ENCODE measurements at places on chromosomes 5 and 9.
A peak's percentile ranks its signal among the peaks of the same experiment; 100 is the strongest.

DNA sequence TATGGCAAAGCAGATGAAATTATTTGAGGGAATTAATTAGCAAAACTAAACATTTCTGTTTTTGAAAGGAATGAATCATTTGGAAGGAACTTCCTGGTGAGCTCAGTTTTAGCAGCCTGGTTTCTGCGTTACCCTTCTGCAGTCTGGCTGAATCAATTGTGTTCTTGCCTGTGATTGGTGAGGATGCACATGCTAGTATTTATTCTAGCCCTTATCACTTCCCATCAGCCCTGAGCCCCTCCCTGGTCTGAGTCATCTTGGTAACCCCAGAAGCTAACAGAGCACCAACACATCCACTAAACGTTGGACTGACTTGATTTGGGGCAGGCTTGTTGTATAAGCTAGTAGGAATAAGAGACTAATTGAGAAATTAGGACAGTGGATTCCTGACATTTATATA lies 6.6 kb downstream of the TJP2 start:
- peak; percentile 69 for DNase-seq

DNA sequence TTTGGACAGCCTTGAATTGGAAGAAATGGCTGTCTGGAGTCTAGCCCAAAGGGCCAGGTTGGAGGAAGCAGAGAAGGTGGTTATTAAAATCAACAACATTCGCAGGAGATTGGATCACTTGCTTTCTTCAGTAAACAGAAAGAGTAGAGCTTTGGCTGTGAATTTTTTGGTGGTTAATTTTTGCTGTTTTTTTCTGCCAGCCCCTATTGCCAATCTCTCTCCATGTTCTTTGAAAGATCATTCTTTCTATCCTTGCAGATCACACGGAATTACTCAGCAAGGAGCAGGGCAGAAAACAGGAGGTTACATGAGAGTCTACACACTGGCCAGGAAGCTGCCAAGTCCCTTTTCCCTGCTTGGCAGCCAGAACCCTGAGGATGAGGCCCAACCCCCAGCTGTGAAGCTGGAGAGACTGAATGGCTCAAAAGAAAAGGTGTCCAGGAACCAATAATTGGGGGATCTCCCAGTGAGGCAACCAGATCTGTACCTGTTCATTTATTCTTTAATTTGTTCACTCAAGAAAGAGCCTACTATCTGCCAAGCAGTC lies 13.0 kb downstream of the GLRX start:
- no peak for DNase-seq

- no peak for DNase-seq
These were observed 16.6 kb upstream of the DCAF12 start for GRCh38 chr9:34143116-34143515.

DNA sequence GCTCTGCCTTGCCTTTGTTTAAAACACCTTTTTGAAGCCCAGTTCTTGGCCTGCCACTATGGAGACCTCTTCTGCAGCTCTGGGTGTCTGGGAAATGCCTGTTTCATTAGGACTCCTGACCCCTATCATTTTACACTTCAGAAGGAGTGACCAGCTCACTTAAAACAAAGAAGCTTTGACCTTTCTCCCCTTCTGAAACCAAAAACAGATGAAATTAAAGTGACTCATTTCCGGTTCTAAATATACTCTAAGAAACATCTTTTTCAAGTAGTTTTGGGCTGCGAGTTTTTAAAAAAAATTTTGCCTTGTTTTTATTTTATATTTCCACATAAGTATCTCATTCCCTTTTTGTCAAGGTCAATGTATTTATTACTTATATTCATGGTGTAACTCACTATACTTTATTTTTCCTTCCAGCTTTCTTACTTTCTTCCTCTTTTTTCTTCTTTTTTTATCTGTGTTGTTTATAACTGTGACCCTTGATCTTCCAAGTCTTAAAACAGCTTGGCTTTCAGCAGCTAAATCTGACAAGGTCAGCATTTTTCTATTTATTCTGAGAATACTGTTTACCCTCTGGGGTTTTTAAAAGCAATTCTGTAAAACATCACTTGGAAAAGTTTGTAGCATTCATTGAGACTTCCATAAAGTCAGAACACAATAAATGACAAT lies 672.9 kb downstream of the NR2F1-AS1 start:
- DNase-seq: no peak

GRCh38 chr9:136204838-136205706 lies at the start of gene LHX3:
Gene LHX3 (minus strand): TSS chr9:136205128. CDS start chr9:136205012, 116 bp downstream.
- DNase-seq: no peak

- peak; percentile 33 for DNase-seq
These were observed 76.9 kb downstream of the CDH6 start for GRCh38 chr5:31270396-31270795.

GRCh38 chr9:70427161-70427945 lies 12.9 kb upstream of the KLF9 start:
- no peak for DNase-seq

GRCh38 chr5:40402007-40402364 lies 277.7 kb upstream of the PTGER4 start:
- DNase-seq: peak; percentile 55

DNA sequence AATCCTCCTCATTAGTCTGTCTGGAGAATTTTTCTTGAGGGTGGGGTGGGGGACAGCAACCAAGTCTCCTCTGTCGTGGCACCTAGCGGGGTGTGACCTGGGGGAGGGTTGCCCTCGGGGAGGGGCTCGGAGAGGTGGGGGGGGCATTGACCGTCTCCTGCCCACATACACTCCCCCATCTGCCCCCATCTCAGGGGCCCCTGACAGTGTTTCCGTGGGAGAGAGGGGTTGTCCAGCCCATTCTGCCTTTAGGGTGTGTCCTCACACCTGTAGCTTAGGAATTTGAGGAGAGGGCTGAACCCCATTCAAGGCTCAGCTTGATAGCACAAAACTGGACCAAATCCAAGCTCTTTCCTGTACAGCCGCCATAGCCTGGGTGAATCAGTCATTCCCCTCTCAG lies 5.9 kb upstream of the CXXC5 start:
- DNase-seq: no peak

- DNase-seq: peak; percentile 27
These were observed 2.2 kb downstream of the COL23A1 start for GRCh38 chr5:178587763-178588611.

DNA sequence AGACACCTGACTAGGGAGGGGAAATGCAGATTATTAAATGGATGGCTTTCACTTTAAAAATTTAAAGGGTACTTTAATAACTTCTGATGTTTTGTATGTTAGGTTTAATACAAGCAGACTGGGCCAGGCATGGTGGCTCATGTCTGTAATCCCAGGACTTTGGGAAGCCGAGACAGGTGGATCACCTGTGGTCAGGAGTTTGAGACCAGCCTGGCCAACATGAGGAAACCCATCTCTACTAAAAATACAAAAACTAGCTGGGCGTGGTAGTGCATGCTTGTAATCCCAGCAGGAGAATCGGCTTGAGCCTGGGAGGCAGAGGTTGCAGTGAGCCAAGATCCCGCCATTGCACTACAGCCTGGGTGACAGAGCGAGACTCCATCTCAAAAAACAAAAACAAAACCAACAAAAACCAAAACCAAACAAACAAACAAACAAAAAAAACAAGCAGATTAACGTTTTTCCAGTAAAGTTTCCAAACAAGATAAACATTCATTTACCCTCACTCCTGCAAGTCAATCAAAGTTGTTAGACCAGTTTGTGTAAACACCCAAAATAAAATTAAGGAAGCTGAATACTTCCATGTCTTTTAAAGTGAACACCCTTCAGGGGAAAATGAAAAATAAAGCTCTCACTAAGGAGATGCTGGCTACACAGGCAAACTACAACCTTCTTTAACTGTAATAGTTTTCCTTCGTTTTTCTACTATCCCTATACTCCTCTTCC lies 14.1 kb downstream of the ETF1 start:
- no peak for DNase-seq

DNA sequence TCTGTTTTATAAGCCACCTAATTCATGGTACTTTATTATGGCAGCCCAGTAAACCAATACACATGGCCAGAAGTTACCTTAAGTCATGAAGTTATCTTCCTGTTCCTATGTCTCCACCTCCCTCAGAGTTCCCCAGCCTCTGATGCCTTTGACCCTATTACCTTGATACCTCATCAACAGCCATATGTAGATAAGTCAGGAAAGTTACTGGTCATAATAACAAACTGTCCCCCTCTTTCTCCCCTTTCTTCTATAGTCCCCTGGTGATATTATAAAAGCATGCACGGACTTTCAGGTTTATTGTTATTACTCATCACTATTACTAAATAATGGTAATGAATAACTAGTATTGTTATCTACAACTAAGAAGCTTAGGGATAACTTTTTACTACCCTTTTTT lies 168.9 kb upstream of the FER start:
- DNase-seq: no peak

- DNase-seq: peak; percentile 84
These were observed 106.3 kb downstream of the SLC1A3 start for GRCh38 chr5:36712706-36713105.

- DNase-seq: peak; percentile 33
These were observed 57.9 kb downstream of the MEF2C start for GRCh38 chr5:88824892-88825583.

GRCh38 chr5:170336065-170336464 lies 38.5 kb upstream of the LCP2 start:
- DNase-seq: no peak

- no peak for DNase-seq
These were observed 166.5 kb downstream of the MAPKAP1 start for GRCh38 chr9:125540497-125540896.

- DNase-seq: no peak
These were observed 327.1 kb upstream of the NUDT12 start for GRCh38 chr5:103889500-103890209.

DNA sequence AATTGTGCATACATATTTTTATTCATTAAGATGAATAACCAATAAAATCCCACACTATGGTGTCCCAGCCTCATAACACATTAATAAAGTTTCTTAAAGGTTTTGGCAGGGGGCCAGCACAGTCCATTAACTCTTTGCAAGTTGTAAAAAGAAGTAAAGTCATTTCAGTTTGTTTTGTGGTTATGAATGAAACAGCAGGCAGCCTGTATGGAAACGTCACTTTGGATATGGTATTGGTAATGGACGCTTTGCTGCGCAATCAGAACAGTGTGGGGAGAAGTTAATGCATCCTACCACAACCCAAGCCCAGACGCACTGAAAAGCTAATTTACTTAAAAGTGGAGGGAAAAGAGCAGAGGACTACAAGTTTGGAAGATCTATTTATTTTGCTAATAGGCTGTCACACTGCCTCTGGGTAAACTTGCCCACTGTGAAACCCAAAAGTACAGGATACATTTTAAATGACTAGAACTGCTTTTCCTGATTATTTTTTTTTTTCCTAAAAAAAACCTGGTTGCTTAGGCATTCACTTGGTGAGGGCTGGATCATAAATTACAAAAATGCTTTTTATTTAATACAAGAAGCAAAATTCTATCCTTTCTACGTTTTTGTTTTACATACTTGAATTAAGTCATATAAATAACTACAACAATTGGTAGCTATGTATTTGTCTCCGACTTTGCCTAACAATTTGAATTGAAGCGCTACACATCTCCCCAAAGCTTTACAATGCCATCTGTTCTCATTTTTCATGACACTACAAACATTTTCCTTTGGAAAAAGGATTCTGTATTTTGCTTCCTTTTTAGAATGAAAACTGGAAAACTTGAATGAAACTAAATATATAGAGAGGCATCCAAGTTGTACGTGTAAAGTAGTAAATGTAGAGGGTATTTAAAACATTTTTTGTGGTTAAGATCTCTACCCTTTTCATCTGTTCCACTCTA lies 104.3 kb downstream of the NFIB start:
- DNase-seq: no peak

- peak; percentile 54 for DNase-seq
These were observed 11.6 kb downstream of the UBLCP1 start for GRCh38 chr5:159274676-159275075.

DNA sequence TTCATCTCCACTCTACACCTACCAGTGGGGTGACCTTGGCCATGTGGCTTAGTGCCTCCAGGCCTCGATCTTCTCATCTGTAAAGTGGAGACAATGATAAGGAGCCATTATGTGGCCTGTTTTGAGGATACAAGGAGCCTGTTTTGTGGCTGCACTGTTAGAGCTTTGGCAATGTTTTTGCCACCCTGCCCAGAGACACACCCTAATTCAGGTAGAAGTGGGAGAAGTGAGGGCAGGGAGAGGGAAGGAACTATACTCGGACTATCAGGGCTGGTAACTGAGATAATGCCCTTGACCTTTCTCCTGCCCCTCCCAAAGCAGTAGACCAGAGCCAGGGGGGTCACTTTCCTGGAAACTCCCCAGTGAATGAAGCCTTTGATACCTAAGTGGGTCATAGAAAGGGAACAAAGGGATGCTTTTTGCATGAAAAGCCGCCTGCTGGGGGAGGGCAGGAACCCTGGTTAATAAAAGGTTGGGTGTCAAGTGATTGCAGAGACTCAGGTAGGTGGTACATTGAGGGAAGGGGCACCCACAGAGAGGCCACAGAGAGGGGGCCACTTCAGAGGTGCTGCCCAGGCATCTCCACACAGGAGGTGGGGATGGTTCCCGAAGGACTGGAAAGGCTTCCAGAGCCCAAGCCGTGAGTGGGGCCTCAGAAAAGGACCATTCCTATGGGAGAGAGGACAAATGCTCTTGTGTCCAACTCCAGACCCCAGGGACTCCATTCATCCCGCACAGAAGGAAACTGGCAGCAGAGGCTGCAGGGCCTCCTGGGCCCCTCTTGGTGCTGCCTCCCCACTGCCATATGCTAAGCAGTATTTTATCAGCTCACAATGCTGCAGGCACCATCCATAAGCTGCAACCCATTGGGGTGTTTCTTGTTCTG lies 42.3 kb upstream of the VDAC1 start:
- DNase-seq: no peak

- DNase-seq: peak; percentile 83
These were observed at the start of gene LYSMD3 for GRCh38 chr5:90529194-90529938. Gene LYSMD3 (minus strand): TSS chr5:90529584. CDS start chr5:90525289, 4,295 bp downstream.

DNA sequence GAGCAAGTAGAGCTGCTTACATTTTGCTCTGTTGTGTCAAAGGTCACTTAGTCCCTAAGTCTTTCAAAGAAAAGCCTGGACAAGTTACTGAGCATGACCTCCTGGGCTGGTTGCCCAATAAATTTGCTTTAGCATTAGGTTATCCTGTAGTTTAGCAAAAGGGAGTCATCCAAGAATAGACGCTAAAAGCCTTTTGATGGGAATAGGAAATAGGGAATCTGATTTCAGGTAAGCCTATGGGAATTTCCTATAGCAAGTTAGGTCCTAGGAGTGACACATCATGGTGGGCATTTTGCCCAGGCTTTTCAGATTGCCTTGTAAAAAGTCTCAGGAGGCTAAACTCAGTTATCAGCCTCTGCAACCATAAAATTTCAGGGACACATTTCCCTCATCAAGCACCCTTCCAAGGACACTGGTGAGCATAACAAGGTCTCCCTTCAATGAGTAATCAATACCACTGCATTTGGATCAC lies 67.6 kb upstream of the RANBP3L start:
- DNase-seq: no peak

DNA sequence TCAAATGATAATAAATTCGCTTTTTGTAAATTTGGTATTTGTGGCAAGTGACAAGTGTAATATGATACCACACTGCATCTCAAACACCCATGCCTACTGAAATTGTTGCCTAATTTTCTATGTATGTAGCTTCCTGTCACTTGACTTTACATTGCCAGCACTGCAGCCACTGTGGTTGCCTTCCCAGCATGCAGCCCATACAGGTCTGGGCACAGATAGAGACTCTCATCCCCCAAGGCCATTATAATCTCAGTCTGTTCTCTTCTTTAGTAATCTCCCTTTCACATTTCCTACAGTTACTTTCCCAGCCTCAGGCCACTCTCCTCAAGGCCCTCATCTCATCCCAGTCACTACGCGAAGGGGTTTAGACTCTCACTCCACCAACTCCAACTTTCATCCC lies 1200.6 kb downstream of the PTPRD start:
- no peak for DNase-seq
